ENCODE measurements at places on chromosomes 5 and 9.

- no peak for DNase-seq
These were observed 599.9 kb downstream of the ISL1 start for GRCh38 chr5:51983161-51983560.

DNA sequence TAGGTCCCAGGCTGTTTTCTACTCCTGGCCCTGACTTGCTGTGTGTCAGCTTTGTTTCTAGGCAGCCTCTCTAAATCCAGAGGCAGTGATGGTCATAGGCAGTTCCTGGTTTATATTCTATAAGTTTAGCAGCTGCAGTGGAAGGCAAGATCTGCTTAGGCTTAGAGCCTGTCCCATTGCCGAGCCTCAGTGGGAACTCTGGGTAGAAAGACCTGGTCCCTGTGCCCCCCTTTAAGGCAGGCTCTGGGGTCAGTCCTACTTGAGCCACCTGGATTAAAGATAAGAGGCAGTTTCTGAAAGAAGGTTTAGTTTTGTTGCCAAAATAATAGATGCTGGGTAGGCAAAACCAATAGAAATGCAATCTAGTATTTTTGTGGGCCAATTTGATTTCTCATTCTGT is 13.6 kb downstream of the MCCC2 start:
- no peak for DNase-seq

DNA sequence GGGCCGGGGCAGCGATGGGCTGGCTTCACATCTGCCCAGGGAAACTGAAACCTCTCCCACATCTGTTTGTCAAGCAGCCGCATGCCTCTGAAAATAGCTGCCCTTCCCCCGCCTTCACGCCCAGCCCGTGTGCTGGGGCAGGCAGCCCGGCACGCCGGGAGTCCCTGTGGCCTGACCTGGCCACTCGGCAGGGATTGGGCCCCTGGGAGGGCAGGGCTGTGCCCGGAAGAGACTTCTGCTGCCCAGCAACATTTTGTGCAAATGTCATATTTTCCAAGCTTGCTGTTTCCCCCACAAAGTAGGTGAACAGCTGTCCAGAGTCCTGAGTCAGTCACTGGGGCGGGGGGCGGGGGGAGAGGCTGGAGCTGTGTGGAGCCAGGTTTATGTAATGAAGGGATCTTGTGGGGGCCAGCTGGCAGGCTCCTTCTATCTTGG is 8.2 kb downstream of the COL27A1 start:
- no peak for DNase-seq

DNA sequence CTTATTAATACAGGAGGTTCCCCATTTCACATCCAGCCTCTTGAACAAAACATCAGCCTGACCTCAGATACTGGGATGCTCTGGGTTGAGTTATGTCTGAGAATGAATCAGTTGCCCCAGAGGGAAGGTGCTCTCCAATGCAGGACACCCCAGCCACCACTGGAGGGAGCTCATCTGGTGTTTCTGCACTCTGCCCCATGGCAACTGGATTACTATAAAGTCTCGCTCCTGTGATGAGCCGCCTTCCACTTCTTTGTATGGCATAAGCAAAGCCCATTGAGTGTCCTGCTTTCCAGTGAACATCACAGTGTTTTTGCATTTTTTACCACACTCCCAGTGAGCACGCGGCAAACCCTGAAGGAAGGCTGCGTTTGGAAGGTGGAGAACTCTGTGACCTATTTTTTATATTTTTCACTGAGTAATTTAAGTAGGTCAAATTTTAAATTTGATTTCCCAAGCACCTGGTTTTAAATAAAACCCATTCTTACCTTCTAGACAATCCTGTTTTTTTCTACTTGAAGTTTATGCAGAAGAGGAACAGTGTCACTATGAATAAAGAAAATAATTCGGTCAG is 176.9 kb upstream of the WWC1 start:
- peak; percentile 45 for DNase-seq

GRCh38 chr5:96633820-96634219 is 28.4 kb upstream of the CAST start:
- no peak for DNase-seq

DNA sequence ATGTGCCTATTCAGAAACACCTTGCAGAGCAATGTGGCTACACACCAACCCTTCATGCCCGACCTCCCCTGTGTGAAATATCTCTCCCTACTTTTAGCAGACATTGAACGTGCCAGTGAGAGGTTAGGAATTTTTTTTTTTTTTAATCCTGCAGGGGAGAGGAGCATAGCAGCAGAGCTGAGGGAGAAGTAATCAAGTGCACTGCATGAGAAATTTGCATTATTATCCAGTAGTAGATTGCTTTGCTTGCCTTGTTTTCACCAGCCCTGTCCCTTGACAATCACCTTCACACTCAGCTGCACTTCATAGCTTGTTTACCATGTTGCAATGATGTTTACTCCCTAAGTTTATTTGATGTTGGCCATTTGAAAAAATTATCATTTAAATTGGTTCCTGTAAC is 489.6 kb upstream of the ZNF608 start:
- no peak for DNase-seq

- no peak for DNase-seq
These were observed 12.6 kb downstream of the AUH start for GRCh38 chr9:91349115-91349555.

- DNase-seq: no peak
These were observed 26.4 kb upstream of the RXRA start for GRCh38 chr9:134299883-134300282.

- no peak for DNase-seq
These were observed 36.3 kb upstream of the CDKN2AIPNL start for GRCh38 chr5:134447815-134448520.

Measured in Jurkat, Clone E6-1 (cell line).